ENCODE measurements at places on chromosomes 4 and X. TPM values are rescaled to one million over a fixed set of nuclear protein-coding genes. Genes with fewer than 3 reads are reported as not detected.

Gene FGF5
- total RNA-seq = not detected

Gene SSX2
- total RNA-seq = not detected

Gene CRMP1
- total RNA-seq = 0.44 TPM

Gene SMR3A
- not detected for total RNA-seq

Gene HPSE
- total RNA-seq = 8.4 TPM

Gene SLC6A14
- total RNA-seq = not detected

Gene TFDP3
- total RNA-seq = not detected

Gene PNCK
- total RNA-seq = 0.60 TPM

Gene FREM3
- not detected for total RNA-seq

Gene TMEM271
- total RNA-seq = not detected

Gene RPS3A
- 3,475 TPM for total RNA-seq

Gene DRP2
- 0.16 TPM for total RNA-seq

Gene PPP1R2C
- not detected for total RNA-seq

Gene SATL1
- total RNA-seq = not detected

Gene SSX4B
- not detected for total RNA-seq

Gene SLC10A4
- total RNA-seq = 0.72 TPM

Gene SLC2A9
- 7.9 TPM for total RNA-seq

Gene ZDHHC9
- total RNA-seq = 29.9 TPM

Gene SMIM10
- 3.5 TPM for total RNA-seq

Gene CFP
- total RNA-seq = 12.6 TPM
